CD4-positive, alpha-beta T cell treated with Interleukin-12 subunit alpha and Interleukin-12 subunit beta, for 1 hour (primary cell): ENCODE measurements at places on chromosomes 7 and 10.

GRCh38 chr7:53697913-53698312, 662.5 kb downstream of the POM121L12 start:
- no peak for DNase-seq

DNA sequence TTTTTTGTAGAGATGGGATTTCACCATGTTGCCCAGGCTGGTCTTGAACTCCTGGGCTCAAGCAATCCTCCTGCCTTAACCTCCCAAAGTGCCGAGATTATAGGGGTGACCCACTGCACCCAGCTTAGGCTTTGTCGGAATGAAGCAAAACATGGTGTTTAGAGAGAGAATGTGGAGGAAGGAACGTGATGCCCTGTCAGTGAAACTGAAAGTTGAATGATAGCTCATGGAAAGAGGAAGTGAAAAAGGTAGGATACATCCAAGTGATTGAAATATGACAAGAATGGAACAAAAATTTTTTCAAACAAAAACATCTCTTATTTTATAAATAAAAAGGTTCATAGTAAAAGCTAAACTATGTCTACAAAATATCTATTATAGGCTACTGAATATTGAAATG, 5.9 kb downstream of the AKAP9 start:
- DNase-seq = no peak

- DNase-seq = no peak
Observed at GRCh38 chr7:121428855-121429489, 32.9 kb upstream of the FAM3C start.

- DNase-seq = no peak
Observed at GRCh38 chr7:76304888-76305375, 2.5 kb downstream of the HSPB1 start.

DNA sequence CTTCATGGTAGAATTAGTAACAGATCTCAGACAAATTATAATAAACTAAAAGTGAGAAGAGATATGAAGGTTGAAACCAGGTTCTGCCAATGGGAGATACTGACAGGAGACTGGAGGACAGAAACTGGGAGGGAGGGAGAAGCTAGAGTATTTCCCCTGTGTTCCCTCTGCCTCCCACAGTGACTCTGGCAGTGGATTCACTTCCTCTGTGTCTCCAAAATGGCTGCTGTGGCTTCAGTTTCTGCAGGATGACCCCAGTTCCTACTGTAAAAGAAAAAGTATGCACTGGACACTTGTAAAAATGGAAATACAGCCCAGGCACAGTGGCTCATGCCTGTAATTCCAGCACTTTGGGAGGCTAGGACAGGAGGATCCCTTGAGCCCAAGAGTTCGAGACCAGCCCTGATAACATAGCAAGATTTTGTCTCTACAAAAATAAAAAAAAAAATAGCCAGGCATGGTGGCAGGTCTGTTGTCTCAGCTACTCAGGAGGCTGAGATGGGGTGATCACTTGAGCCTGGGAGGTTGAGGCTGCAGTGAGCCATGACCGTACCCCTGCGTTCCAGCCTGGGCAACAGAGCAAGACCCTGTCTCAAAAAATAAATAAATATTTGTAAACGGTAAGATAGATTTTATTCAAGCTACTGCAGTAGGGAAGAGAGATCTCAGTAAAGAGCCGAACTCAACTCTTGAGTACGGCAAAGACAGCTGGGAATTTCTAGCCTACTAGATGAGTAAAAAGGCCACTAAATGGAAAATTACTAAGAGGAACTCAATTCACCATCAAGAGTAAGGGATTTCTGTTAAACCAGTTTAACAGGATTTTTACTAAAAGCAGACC, 156.6 kb upstream of the TRIM24 start:
- DNase-seq = no peak

DNA sequence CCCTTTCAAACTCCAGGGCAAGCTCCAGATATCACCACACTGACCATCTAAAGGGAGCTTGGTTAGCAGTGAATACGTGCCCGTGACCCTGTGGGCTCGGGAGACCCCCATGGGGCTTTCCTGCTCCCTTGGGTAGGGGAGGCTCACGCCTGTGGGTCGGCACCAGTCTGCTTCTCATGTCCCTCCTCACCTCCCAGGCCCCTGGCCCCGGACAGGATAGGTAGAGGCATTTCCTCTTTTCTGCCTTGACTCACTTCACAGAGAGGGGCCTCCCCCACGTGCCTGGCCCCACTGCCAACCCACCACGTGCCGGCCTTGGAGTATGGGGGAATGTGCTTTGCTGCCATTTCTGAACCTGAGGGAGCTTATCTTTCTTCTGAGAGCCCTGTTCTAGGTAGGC, 131.3 kb upstream of the FAM20C start:
- DNase-seq = no peak

DNA sequence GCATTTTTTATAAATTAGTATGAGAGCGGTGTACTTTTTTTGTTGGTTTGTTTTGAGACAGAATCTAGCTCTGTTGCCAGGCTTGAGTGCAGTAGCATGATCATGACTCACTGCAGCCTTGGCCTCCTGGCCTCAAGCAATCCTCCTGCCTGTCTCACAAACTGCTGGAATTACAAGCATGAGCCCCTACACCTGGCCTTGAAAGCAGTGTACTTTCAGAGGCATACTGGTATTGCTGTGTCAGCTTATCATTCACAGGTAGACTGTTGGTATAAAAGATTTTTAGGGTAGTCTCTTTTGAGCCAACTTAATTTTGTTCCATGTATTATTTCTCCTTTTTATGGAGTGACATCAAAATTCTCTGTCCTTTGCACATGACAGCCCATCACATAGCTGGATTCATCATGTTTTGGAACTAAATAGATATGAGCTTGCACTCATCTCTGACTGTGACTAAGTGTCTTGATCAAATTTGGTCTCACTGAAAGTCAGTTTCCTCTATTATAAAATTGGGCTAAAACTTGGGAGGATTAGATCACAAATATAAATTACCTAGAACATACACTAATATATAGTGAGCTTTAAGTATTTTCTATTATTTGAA, 12.4 kb downstream of the GNAT3 start:
- no peak for DNase-seq

DNA sequence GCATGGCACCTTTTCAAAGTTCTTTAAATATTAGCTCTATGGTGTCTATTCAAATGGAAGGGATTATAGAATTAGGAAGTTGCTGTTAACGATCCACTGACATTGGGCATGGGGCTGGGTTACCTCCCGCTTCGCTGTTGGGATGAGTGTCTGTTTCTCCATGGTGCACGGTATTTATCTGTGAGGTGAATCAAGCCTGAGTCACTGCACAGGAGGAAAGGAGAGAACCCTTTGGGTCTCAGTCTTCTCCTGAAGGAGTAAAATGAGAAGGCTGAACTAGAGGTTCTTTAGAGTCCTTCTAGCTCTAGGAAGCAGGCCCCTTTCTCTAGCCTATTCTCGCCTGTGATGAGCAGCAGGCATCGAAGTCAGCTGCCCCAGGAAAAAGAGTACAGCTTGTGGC, 7.3 kb downstream of the JCAD start:
- DNase-seq = no peak

GRCh38 chr10:128938558-128938957, 528.5 kb upstream of the MGMT start:
- DNase-seq = no peak

DNA sequence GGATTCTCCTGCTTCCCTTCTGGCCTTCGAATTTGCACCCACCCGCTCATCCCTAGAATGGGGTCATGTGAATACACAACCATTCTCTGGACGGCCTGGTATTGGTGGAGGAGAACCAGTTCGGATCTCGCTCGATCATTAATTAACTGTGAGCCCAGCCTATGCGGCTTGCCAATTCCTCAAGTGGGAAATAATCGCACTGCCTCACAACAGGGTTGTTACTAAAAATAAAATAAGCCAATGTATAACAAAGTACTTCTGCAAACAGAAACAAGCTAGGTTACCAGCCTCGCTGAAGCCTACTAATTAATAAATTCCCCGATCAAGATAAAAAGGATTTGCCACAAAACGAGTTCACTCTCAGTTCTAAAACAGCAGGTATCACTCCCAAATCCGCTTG, 16.2 kb downstream of the CTBP2 start:
- no peak for DNase-seq

DNA sequence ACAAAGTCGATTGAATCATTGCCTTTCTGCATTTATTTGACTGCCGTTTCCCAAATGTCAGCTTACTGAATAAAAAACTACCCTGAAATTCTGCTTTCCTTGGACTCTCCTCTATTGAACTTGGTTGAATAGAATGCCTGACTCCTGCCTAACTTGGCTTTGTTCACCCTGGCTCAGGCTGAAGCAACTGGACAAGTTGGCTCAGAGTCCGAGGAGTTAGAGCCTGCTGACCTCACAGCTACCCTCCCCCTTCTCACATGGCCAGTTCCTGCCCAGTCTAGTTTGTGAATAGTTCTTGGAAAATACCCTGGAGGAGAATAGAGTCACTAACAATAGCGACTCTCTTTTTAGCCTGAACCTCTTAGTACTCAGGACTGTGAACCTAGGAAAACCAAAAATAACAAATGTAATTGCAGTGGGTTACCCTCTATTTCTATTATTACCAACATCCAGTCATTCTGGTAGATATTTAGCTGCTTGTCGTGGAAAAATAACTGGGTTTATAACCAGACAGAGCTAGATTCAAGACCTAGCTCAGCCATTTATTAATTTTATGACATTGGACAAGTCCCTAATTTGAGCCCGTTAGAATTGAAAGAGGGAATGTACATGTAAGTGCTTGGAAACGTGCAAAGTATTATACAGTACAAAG, 17.3 kb upstream of the NRBF2 start:
- DNase-seq = no peak

DNA sequence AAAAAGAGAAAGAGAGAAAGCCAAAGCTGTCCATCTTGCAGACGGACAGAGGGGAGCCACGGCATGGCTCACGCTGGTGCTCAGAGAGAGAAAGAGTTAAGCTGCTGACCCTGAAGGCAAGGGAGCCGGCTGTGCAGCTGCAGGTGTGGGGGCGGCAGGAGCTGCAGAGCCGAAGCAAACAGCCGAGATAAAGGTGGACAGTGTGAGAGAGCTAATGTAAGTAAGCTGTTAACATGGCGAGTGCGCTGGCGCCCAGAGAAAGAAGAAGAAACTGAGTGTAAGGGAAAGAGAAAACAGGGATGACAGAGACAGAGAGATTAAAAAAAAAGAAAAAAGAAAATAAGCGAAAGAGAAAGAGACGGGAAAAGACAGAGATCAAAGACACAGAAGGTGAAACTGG, 18.2 kb downstream of the COL17A1 start:
- no peak for DNase-seq

DNA sequence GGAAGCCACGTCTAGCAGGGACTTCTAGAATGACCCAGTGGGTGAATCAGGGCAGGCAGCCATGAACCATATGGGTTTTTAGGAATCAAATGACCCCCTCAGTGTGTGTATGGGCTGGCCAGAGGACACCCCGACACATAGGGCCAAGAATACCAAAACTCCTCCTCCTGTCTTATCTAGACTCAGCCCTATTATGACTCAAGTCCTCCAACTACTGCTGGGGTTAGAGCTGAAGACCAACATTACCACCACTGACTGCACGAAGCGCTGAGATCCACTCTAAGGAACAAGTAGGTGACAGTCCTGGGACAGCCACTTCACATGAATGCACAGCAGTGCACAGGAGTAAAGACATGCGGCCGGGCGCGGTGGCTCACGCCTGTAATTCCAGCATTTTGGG, 11.5 kb upstream of the SVOPL start:
- no peak for DNase-seq

GRCh38 chr10:31604096-31604495, 285.1 kb downstream of the ZEB1 start:
- DNase-seq = no peak

GRCh38 chr7:83362871-83363550, 200.3 kb upstream of the PCLO start:
- no peak for DNase-seq

- no peak for DNase-seq
Observed at GRCh38 chr7:30595436-30596013, 847 bp downstream of the GARS1 start.

- no peak for DNase-seq
Observed at GRCh38 chr10:93992400-93993030, 1.2 kb upstream of the PLCE1 start.

- no peak for DNase-seq
Observed at GRCh38 chr10:7285522-7286322, 125.1 kb downstream of the SFMBT2 start.

GRCh38 chr7:148696787-148697186, 1.9 kb upstream of the CUL1 start:
- DNase-seq = no peak

GRCh38 chr7:19749658-19750057, 23.8 kb downstream of the TMEM196 start:
- no peak for DNase-seq

GRCh38 chr7:116502201-116503096, 2.9 kb downstream of the CAV2 start:
- DNase-seq = no peak

GRCh38 chr7:15219758-15220157, 317.2 kb upstream of the DGKB start:
- no peak for DNase-seq

DNA sequence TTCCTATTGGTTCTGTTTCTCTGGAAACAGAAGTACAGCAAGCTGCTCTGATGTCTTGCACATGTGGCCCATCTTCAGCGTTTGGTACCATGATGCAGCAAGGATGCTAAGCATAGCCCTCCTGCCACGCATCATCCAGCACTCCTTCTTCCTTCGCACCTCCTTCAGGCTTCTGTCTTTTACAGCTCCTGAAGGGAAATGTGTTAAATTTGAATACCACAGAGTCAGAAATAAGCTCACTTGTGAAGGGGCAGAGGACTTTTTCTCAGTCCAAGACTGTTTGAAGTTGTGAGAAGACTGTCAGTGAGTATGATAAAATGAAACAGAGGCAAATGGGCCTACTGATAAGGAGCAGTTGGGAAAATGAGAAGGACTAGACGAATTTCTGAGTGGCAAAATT, 20.7 kb downstream of the TSPAN13 start:
- DNase-seq = no peak

GRCh38 chr7:28623105-28623730, 210.9 kb downstream of the CREB5 start:
- DNase-seq = no peak

- no peak for DNase-seq
Observed at GRCh38 chr7:98922392-98923187, 44.3 kb downstream of the TRRAP start.

DNA sequence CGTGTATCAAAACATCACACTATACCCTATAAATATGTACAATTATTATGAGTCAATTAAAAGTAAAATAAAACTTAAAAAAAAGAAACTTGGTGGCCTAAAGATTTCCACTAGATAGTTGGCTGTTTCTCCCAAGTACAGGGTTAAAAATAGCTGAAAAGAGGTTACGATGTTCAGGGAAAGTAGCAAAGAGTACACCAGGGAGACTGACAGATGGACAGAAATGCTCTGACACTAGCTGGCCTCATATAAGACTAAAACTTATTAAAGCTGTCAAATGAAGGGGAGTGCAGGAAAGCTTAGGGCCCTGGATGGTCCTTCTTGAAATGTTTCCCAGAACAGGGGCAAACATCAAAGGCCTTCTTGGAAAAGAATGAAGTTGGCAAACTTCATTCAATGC, 51.3 kb downstream of the TCAF1 start:
- DNase-seq = no peak

DNA sequence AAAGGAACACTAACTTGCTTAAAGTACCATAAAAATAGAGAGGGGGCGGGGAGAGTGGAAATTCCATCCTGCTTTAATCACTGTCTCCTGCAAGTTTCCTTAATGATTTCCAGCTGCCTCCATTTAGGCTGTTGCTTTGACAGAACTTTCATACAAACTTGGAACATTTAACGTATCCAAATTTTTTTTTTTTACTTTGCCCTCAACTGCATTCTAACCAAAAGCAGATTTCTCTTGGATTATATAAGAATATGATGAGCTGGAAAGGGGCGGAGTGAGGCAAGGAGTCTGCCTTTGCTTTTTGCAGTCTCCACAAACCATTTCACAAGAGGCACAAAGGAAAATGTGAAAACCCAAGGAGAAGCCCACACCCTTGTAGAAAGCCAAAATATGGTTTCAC, 46.6 kb upstream of the COL1A2 start:
- DNase-seq = no peak
